Mesenchymal stem cell (in vitro differentiated cells and primary cell): ENCODE measurements at places on chromosomes 6 and 20.

GRCh38 chr20:24617080-24617432, 147.6 kb downstream of the SYNDIG1 start:
- no peak for DNase-seq

DNA sequence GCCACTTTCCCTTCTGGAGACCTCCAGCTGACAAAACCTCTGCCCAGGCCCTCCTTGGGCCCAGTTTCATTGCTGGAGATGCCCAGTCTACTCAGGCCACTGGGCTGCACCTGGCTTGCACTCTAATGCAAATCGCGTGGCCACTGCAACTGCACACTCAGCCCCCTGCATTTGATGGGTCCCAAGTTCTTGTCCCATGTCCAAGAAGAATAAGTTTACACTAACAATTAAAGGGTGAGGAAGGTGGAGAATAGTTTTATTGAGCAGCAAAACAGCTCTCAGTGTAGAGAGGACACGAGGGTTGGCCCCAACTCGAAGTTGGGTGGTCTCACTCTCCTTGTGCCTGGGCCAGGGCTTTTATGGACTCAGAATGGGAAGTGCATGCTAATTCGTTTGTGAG, 31.9 kb upstream of the THEMIS start:
- DNase-seq, result no peak

- DNase-seq, result peak; percentile 41
These were observed 19.5 kb upstream of the IER3 start for GRCh38 chr6:30763618-30764489.

- DNase-seq, result no peak
These were observed 82.3 kb upstream of the BCLAF1 start for GRCh38 chr6:136371959-136372358.

- DNase-seq, result no peak
These were observed 164.5 kb downstream of the UNC5CL start for GRCh38 chr6:40874495-40874894.

DNA sequence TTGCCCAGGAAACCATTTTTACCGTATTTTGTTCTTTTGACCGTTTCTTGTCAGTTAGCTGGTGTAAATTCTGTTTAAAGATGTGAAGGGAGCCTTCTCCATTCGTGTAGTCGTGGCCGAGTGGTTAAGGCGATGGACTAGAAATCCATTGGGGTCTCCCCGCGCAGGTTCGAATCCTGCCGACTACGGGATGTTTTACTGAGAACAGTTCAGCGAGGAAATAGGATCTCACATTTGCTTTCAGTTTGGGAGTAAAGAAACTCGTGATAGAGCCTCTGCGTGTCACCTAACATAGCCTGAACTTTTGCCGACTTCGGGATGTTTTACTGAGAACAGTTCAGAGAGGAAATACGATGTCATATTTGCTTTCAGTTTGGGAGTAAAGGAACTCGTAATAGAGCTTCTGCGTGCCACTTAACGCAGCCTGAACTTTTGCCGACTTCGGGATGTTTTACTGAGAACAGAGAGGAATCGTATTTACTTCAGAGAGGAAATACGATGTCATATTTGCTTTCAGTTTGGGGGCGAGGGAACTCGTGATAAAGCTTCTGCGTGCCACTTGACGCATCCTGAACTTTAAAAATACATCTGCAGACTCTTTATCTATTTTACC, 5.9 kb upstream of the ZNF184 start:
- peak; percentile 96 for DNase-seq

GRCh38 chr6:167576050-167576741, 250.5 kb upstream of the AFDN start:
- no peak for DNase-seq

DNA sequence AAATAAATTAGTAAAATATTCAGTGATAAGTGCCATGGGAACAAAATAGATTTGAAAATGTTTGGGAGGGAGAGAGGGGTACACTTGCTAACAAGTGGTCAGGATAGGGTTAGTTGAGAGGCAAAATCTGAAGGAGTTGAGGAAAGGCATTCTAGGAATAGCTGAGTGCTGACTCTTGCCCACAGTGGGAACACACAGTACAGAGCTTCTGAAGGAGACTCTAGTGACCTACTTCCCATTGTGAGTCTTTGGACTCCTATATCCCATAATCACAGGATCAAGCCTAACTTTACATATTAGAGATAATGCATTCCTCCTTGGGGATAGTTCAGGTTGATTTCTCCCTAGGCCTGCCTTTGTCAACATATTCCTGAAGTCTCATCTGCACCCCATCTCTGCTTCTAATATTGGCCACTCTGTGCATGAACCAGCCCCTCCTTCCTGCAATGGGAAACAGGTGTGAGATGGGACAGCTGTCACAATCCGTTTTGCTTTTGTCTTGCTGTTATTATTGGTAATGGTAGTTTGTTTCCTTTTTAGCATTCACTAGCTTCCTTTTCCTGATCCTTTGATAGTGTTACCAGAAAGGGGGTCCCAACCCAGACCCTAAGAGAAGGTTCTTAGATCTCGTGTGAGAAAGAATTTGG, 2.6 kb upstream of the TRIM38 start:
- DNase-seq, result peak; percentile 40

- DNase-seq, result no peak
These were observed 622 bp downstream of the MRGBP start for GRCh38 chr20:62796699-62797491.

GRCh38 chr6:107612762-107613415, 123.0 kb downstream of the SOBP start:
- no peak for DNase-seq

DNA sequence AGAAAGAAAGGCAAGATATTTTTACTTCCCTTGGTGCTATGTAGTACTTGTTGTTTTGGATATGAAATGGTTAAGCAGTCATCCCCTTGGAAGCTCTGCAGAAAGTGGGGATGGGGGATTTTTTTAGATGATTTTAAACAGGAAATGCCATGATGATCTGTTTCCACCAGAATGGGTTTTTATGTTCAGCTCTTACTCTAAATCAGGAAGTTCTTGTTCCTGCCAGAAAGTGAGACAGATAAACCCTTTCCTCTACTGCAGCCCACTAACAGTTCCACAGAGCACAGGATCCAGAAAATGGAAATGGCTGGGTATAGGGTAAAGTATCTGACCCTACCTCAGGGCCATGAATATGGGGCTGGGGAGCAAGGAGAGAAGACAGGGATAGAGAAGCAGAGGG, 32.1 kb upstream of the PPP1R3G start:
- peak; percentile 66 for DNase-seq

- DNase-seq, result no peak
These were observed 30.5 kb downstream of the SPDEF start for GRCh38 chr6:34525431-34526175.

- DNase-seq, result no peak
These were observed 118.1 kb upstream of the AFDN start for GRCh38 chr6:167708501-167709094.

GRCh38 chr6:107353773-107354382, 105.5 kb downstream of the PDSS2 start:
- DNase-seq, result no peak
